Epithelial cell of umbilical artery (primary cell): ENCODE measurements at places on chromosomes 4 and X. TPM values are rescaled to one million over a fixed set of nuclear protein-coding genes. Genes with fewer than 3 reads are reported as not detected.

KLHL4 gene
- total RNA-seq: 13.2 and 27.0 TPM in 2 replicates

MMRN1 gene
- total RNA-seq: 741 and 818 TPM in 2 replicates

TACR3 gene
- total RNA-seq: not detected in 2 replicates

IL13RA2 gene
- total RNA-seq: 0.32 and 0.91 TPM in 2 replicates

MAGEE2 gene
- total RNA-seq: not detected in 2 replicates

ARAP2 gene
- 0.32 and 3.3 TPM in 2 replicates for total RNA-seq

MID1 gene
- total RNA-seq: 10.4 and 23.9 TPM in 2 replicates
